Spleen (tissue), 13 donors: ENCODE measurements at places on chromosomes 11 and 22. TPM values are rescaled to one million over a fixed set of nuclear protein-coding genes. Genes with fewer than 3 reads are reported as not detected.
A peak's percentile ranks its signal among the peaks of the same experiment; 100 is the strongest.

DNA sequence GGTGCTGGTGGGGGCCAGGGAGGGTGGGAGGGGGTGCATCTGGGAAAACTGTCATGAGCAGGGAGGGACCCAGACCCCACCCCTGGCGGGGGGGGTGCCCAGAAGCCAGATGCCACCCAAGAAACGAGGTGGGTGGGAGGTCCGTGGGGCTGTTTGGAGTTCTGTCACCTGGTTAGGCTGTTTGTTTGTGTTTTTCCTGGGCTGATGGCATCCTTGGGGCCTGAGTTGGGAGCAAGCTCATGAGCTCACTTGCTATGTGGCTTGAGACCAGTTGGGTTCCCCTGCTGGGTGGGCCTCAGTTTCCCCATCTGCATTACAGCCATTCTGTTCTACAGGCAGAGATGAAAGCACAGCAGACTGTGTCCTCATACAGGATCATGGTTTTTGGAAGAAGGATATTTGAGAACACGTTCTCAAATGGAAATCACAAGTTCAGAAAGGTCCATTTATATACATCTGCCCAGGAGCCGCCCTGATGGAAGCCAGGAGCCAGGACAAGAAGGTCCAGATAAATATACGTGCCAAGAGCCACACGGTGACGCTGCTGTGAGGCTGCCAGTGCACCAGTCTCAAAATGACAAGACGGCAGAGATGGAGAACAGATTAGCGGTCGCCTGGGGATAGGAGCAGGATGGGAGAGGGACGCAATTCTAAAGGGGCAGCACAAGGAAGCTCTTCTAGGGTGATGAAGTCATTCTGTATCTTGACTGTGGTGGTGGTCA, 312.9 kb downstream of the MN1 start:
- DNase-seq: peak; percentile 15

- DNase-seq: no peak
Measured at GRCh38 chr11:79536155-79536917, 95.5 kb upstream of the TENM4 start.

DNA sequence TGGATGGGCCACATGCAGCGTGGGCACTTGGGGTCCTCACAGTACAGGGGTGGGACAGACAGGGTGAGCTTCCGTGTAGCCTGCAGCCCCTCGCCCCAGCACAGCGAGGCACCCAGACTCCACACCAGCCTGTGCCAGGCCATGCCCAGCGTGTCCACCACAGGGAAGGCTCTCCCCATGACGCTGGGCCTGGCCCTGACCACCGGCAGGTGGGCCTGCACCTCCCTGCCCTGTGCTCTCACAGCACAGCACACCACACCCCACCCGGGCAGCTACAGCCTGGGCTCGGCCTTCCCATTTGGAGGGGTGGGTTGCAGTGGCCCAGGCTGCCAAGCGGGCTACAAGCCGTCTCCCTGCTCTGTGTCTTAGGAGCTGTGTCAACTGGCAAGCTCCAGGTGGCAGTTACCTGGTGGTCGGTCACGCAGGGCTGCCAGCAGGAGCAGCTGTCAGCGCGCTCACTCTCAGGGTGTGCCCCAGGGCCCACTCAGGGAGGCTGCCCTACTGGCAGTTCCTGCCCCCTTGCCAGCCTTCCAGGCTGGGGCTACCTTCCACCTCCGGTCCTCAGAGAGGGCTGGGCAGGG, 4.6 kb downstream of the MOB2 start:
- peak; percentile 61 for DNase-seq

- DNase-seq: no peak
Measured at GRCh38 chr22:29944339-29944738, 61.4 kb downstream of the MTMR3 start.

GRCh38 chr11:68014157-68014946, 4.2 kb downstream of the ALDH3B1 start:
- DNase-seq: no peak

- DNase-seq: no peak
Measured at GRCh38 chr11:105158436-105158835, 18.9 kb upstream of the CARD18 start.

DNA sequence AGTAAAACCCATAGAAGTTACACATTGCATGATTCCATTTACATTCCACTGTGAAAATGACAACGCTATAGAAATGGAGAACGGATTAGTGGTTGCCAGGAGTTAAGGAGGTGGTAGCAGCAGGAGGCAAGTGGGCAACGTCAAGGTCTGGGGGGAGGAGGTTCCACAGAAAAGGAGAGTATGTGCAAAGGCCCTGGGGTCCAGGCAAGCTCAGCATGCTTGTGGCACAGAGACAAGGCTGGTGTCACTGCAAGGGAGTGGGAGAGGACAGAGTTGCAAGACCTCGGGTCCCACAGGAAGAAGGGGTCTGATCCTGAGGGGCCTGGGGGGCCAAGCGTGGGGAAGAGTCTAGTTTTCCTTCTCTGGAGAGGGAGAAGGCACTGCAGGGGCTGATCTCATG, 240.8 kb downstream of the MN1 start:
- DNase-seq: no peak

DNA sequence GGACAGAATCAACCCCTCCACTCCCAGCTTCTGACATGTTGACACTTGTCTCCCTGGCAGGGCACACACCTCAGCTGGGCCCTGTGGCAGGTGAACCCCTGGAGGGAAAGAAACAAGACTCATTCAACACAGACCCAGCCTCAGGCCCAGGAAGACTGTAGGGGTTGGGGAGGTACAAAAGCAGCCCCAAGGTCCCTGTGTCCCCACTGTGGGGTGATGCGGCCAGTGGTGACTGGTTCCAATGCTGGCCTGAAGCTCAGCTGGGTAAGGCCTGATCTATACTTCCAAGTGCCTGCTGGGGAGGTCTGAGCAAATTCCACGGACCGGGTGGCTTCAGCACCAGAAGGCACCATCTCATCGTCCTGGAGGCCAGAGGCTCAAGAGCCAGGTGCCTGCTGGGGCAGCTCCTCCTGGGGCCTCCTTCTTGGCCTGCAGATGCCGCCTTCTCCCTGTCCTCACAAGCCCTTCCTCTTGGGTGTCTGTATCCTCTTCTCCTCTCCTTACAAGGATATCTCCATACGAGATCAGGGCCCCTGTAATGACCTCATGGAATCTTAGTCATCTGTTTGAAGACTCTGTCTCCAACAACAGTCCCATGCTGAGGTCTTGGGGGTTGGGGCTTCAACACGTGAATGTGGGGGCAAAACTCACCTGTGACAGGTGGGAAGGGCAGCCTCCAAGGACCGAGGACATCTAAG, 1492.1 kb downstream of the BRD1 start:
- DNase-seq: no peak

- DNase-seq: peak; percentile 36
Measured at GRCh38 chr22:49212002-49212401, 615.7 kb downstream of the BRD1 start.

- no peak for DNase-seq
Measured at GRCh38 chr11:134330611-134331353, 1.0 kb upstream of the GLB1L2 start.

DNA sequence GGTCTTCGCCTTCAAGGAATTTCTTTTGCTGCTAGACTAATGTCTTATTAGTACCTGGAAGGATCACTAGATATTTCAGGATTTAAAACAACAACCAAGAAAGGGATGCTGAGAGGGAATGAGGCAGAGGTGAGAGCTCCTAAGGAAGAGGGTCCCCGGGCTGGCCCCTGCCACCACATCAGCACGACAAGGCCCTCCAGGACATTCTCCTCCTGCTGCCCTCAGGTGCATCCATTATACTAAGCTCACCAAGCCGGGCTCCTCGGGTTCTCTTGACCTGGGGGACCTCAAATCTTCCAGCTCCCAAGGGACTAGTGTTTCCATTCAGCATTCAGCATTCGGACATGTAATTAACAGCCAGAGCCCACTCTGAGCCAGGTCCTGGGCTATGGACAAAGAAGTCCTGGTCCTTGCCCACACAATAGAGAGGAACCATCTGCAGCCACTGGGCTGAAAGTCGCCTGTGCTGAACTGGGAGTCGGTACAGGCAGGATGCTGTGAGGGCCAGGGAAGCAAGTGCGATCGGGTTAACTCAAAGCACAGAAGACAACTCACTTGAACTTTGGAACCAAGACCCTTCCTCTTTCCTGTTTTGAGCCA, 29.4 kb upstream of the OAF start:
- peak; percentile 39 for DNase-seq

DNA sequence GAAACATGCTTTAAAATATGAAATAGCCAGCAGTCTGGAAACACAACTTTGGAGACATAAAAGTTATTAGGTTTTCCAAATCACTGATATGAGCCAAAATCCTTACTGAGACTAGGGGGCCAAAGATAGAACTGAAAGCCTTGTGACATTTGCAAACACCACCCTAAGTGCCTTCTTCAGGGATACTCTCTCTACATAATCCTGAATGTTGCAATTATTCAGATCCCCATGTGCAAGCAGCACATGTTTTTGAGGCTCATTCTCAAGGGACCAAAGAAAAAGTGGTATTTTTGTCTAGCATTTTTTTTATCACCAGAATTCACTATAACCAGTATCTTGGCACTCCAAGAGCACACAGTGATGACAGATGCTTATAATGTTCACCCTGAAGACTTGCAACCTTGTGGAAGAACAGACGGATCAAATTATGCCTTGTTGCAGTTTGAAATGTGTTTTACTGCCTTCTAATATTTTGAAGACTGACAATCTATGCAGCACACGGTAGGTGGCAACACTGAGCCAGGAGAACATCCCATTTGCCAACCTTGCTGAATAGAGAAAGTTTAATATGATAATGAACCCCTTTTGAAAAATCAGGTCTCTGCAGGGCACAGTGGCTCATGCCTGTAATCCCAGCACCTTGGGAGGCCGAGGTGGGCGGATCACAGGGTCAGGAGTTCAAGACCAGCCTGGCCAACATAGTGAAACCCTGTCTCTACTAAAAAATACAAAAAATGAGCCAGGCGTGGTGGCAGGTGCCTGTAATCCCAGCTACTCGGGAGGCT, 78.5 kb downstream of the PLEKHA7 start:
- DNase-seq: no peak

DNA sequence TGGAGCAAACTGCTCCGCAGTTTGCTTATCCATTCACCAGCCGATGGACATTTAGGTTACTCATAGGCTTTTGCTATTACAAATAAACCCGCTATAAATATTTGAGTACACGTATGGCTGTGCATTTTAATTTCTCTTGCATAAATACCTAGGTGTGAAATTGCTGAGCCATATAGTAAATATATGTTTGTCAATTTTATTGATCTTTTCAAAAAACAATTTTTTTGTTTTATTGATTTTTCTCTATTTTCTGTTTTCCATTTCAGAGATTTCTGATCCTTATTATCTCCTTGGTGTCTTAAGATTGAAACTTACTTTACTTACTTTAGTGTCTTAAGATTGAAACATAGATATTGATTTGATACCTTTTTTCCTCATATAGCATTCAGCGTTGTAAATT, 4.5 kb downstream of the ZNF74 start:
- DNase-seq: no peak

- no peak for DNase-seq
Measured at GRCh38 chr11:29029452-29029851, 921.3 kb downstream of the METTL15 start.

DNA sequence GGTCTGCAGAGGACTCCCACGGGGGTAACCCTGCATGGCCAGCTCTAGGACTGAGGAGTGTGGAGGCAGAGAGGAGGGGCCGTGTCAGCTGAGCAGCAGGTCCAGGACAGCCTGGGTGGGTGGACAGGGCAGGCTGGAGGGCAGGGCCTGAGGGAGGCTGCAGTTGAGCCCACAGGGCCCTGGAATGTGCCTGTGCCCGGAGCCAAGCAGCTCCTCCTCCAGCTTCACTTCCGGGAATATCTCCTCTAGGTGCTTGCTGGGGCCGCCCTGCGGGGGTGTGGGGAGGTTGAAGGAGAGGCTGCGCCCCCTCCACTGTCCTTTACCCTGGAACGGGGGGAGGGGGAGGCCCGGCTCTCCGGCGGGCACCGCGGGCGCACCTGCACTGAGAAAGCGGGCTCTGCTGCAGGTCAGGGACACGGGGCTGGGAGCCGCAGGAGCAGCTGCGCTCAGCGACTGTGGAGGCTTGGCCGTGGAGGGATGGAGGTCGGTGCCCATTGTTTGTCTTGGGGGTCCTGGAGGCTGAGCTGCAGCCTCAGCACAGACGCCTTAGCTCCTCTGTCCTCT, 1293.2 kb downstream of the BRD1 start:
- no peak for DNase-seq

- DNase-seq: no peak
Measured at GRCh38 chr11:22433094-22433455, 94.9 kb downstream of the SLC17A6 start.

GRCh38 chr22:32754413-32755041, 47.0 kb upstream of the TIMP3 start:
- DNase-seq: no peak

- no peak for DNase-seq
Measured at GRCh38 chr11:122523846-122524805, 131.4 kb upstream of the UBASH3B start.

DNA sequence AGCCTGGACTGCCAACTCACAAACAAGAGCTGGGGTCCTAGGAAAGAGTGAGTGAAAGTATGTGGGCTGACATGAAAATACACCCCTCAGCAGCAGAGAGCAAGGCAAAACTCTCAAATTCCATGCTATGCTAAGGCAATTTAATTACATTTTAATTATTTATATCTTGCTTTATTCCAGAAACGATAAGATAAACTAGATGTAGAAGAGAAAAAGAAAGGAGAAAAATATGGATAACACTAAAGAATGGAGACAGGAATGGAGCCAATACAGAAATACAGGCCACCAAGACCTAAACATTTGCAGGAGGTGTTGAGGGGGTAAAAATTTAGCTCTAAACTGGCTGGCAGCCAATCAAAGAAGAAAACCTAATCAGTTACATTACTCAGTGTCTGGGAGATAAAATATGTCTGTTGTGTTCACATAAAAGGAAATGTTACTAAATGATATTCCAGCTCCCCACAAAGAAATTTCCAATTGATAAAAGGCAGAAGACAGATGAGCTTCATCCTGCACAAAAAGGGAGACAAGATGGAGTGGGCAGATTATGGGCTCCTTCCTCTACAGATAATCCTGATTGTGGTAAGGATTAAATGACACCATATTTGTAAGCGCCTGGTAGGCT, 223.5 kb upstream of the BLID start:
- no peak for DNase-seq

DNA sequence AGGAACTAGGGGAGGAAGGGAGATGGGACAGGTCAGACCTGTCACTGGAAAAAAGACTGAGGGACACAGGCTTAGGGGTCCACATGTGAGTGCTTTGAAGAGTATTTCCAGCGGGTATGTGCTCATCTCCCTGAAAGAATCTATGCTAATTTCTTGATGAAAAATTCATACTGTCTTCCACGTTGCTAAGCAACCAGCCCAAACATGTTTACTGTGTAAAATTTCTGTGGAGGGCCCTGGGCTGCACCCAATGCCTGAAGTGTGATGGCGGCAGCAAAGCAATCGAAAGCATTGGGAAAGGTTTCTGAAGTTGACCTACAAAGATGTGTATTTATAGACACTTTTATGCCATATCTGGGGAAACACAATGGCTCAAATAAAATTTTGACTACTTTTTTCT, 7.4 kb downstream of the SYT13 start:
- no peak for DNase-seq

GRCh38 chr22:36355362-36355761, 32.4 kb downstream of the MYH9 start:
- no peak for DNase-seq

CALCB gene
- total RNA-seq: 0.94 TPM

CRYAB gene
- 56.3 TPM for total RNA-seq

ZNF280B gene
- total RNA-seq: 2.7 TPM

C11orf42 gene
- not detected for total RNA-seq

OR8G5 gene
- total RNA-seq: not detected

KLHDC7B gene
- total RNA-seq: 3.0 TPM

TYR gene
- total RNA-seq: not detected

TXN2 gene
- 70.1 TPM for total RNA-seq

NLRP10 gene
- not detected for total RNA-seq

NAV2 gene
- 6.7 TPM for total RNA-seq

FAM118A gene
- 64.6 TPM for total RNA-seq

KRTAP5-11 gene
- total RNA-seq: not detected

UPB1 gene
- total RNA-seq: 1.0 TPM
